ENCODE measurements at places on chromosomes 16 and 17.

GRCh38 chr16:21685034-21685455, 21.3 kb downstream of the OTOA start:
- no peak for DNase-seq

GRCh38 chr16:65713181-65713808, 591.4 kb upstream of the CDH11 start:
- DNase-seq = no peak

DNA sequence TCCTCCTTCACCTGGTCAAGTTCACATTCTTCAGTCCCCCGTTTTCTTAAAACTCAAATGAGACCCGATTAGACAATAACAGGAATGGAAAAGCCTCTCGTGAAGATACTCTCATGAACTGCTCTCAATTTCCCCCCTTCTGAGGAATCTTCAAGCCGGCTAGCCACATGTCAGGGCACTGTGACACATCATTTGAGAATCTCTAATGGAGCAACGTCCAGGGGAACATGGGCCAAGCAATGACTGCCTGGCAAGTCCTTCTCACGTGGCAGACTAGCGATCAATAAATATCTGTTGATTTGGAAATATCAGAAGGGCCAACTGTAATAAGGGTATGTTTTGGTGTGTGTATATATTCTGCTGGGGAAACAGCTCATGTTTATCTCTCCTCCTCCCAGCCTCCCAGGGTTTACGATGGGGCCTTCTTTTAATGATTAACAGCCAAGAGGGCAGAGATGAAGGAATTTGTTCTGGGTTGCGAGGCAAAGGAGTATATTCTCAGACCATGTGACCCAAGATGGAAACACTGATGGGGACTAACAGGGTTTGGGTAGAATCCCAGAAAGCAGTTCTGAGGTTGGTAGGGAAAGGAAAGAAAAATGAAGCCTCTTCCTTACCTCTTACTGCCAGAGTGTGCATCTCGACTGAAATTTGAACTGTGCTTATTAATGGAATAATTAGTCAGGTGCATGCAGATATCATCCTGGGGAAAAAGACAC, 21.4 kb downstream of the TTLL6 start:
- DNase-seq = peak; percentile 87

- no peak for DNase-seq
Measured at GRCh38 chr17:19538095-19539039, 4.7 kb downstream of the SLC47A1 start.

GRCh38 chr16:28098171-28098958, 34.9 kb upstream of the GSG1L start:
- DNase-seq = no peak

DNA sequence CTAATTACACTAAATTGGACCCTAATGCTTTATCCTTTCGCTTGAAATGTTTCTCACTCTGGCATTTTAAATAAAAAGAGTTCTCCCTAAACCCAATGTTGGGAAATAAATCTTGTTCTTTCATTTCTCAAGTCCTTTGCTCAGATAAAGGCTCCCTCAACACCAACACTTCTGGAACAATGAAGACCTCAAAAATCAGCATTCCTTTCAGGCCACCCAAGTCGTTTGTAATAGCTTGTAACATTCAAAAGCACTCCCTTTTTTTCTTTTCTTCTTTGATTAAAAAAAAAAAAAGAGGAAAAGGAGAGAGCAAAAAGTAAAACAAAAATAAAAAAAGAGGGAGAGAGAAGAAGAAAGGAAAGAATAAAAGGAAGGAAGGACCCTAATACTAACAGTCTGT, 23.3 kb upstream of the FOXJ1 start:
- no peak for DNase-seq

GRCh38 chr17:45092911-45093430, 31.9 kb downstream of the NMT1 start:
- DNase-seq = peak; percentile 99

DNA sequence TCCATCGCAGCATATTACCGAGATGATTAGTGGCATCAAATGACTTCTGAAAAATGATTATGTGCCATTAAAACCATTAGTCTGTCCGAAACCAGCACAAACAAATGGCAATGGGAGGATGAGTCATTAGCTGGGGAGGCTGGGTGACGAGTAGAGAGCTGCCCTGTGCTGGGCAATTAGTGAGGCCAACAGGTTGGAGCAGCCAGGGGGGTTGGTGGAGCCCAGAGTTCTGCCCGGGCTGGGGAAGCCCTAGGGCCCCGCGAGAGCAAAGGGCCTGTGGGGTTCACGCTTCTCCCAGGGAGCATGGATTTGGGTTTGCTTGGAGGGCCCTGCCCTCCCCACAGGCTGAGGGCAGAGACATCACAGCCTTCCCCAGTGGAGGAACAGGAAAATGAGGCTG, 152.1 kb upstream of the RPL38 start:
- no peak for DNase-seq

- no peak for DNase-seq
Measured at GRCh38 chr17:2122641-2123302, 67.9 kb downstream of the HIC1 start.

DNA sequence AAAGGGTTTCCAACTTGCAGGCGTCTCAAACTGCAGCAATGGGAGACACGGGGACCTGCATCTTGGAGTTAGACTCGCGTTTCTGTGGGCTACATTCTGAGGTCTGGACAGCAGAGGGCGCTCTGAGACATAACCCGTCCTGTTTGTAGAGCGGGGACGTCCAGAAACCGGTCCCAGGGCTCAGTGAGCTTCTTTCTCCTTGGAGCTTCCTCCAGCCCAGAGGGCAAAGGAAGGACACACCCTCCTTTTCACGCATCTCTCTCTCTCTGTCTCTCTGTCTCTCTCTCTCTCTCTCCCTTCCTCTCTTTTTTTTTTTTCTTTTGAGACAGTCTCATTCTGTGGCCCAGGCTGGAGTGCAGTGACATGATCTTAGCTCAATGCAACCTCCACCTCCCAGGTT, 19.8 kb downstream of the COX4I1 start:
- DNase-seq = peak; percentile 89

GRCh38 chr17:54235571-54235970, 412.8 kb downstream of the KIF2B start:
- no peak for DNase-seq

DNA sequence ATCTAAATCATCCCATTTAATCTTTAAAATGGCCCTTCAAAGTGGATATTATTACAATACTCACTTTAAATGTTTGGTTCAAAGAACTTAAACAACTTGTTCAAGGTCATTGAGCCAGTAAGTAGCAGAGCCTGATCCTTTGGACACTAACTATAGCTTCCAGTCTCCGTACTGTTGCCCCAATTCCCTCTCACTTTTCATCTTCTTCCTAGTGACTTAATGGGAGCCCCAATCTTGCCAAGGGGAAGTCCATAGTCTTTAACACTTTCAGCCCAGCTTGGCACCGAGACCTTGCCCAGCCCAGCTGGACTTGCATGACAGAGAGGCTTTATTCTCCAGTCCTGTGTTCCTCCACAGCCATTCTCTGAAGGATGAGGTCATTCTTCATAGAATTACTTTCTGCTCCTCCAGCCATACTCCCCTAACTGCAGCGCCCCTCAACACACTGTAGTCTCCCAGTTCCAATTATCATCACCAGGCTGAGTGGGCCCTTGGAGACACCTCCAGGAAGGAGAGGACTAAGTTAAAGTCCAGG, 49.2 kb upstream of the NLK start:
- no peak for DNase-seq

DNA sequence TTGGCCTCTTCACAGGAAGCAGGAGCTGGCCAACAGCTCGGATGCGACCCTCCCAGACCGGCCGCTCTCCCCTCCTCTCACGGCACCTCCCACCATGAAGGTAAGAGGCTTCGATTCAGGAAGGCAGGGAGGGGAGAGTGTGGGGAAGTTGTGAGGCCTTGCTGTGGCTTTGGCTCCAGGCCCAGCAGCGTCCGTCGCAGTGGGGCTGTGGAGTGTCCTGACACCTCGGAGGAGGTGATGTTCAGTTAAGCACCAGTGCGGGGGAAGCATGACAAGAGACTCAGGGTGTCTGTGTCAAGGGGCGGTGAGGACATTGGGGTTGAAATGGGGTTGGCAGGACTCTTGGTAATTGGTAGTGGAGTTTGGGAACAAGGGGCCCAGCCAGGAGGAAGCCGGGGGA, 109.0 kb downstream of the RAP1GAP2 start:
- no peak for DNase-seq

DNA sequence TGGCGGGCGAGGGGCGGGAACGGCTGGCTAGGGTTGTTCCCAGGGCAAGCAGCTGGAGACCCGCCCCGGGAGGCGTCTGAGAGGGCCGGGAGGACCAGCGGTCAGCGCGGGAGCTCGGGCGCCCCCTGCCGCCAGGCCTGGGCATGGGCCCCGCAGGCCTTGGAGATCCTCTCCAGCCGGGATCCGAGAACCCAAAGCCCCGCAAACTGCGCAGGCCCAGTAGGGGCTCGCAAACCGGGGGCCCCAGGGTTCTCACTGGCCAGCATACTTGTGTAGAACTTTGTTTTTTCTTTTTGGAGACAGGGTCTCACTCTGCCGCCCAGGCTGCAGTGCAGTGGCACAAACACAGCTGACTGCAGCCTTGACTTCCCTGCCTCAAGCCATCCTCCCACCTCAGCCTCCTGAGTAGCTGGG, 20.8 kb upstream of the ZNF423 start:
- peak; percentile 81 for DNase-seq

Data from AG08395 (cell line).